ENCODE measurements at places on chromosomes 7 and 10.

DNA sequence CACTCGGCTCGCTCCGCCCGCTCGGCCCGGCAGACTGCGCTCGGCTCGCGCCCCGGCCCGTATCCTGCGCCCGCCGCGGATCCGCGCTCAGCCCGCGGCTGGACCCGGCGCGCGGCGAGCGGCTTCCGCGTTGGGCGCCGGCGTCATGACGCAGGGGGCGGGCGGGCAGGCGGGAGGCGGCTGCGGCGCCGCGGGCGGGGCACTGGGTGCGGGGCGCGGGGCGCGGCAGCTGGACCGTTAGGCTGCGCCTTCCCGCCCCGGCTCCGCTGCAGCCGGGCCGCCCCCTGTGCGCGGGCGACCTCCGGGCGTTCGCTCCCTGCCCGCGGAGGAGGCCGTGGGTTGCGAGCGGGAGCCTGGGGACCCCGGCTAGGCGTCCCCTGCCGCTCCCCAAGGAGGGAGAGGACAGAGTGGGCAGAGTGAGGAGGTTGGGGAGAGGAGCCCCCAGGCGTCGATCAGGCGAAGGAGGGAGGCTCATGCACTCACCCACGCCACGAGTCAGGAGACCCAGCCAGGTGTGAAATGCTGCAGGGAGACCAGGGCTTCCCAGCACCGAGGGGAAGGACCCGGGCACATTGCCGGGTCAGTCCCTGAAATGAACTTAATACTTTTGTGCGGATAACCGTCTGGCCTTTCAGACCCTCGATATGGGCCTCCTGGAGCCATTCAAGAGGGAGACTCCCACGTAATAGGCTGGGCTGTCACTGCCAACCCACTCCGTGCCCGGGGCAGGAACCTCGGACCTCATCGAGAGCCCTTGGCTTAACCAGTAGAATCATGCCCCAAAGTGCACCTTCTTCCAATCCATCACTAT, at the start of gene PIP4K2A:
Gene PIP4K2A, minus strand, starts transcription at position 100 of the 811 bp plus-strand sequence. CDS start 252 bp downstream, outside the sequence.
- no peak for DNase-seq

- no peak for DNase-seq
Observed at GRCh38 chr10:132840698-132841614, 55.0 kb upstream of the NKX6-2 start.

GRCh38 chr7:124667312-124668153, 98.1 kb downstream of the GPR37 start:
- DNase-seq: no peak

DNA sequence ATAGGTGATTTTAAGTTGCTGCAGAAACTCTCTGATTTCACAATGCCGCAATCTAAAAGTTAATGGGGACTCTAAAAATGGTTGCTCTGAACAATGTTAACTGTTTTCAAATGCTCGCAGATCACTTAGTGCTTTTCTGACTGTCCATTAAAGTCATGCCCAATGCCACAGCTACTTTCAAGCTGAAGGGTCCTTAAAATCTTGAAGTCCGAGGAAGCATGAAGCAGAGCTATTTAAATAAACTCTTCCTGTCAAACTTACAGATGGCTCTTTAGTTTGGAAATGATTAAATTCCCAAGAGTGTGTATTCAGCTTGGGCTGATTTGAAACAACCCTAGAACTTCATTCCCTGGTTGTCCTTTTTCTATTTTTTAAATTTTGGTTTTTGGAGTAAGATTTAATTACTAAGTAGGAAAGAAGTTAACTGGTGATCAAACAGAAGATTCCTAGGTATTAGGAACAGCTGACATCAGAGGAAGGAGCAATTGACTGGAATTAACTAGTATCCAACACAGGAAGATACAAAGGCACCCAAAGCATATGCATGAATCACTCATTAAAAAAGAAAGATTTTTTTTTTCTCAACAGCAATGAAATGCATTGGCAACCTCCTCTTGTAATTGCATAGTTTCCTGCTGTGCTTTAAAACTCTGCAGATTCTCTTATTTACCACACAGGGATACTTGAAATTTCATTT, 105.1 kb downstream of the NRP1 start:
- no peak for DNase-seq

GRCh38 chr7:80460857-80461256, 51.0 kb downstream of the GNAT3 start:
- DNase-seq: no peak

DNA sequence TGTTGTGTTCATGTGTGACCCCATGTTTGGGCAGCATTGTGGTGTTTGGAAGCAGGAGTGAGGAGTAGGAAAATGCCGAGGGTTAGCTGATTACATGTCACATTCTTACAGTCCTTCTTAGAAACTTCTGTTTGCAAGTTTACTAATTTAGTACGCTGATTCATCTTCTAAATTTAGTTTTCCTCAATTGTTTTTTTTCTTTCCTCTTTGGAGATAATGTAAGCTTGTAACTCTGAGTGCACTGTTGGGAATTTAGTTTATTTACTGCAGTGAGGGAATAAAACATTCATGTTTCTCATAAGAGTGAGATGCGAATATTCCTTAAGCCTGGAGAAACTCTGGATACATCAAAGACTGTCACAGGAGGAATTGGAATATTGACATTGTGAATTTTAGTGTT, 135.0 kb downstream of the NT5C2 start:
- DNase-seq: no peak

All from left renal cortex interstitium (tissue), 4 donors.